ENCODE measurements at places on chromosomes 13 and 19. TPM values are rescaled to one million over a fixed set of nuclear protein-coding genes. Genes with fewer than 3 reads are reported as not detected.
A peak's percentile ranks its signal among the peaks of the same experiment; 100 is the strongest.

CYP2S1 gene
- total RNA-seq, result 0.75 TPM

MEIS3 gene
- total RNA-seq, result 0.34 TPM

SPRY2 gene
- 0.35 TPM for total RNA-seq

MRPL54 gene
- 63.9 TPM for total RNA-seq

ZNF442 gene
- 0.97 TPM for total RNA-seq

ZNF541 gene
- total RNA-seq, result 0.99 TPM

RFX1 gene
- total RNA-seq, result 24.7 TPM

DNA sequence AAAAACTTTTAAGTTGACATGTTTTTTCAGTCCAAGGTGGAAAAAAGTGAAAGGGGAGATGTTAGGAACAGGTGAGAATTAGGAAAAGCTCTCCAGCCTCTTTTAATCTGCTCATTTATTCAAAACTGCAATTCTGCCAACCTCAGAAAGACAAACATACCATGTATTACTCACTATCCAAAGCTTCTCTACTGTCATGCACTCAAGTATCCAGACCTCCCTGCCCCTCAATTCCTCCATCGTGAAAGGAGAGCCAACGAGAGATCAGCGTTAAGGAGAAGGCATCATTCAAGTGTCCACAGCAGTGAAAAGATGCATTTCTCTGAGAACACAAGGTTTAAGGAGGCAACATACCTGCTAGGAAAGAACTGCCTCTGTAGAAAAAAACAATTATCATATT is 24.5 kb downstream of the DIAPH3 start:
- H3K27me3 ChIP-seq, result no peaks in the 10 kb centered on the region
- no peak overlapping the region for H3K27ac ChIP-seq
- no peak for DNase-seq

GRCh38 chr13:96091164-96092117 is 1.5 kb downstream of the HS6ST3 start:
- peak overlapping the region; percentile 39 for H3K4me3 ChIP-seq
- H3K27ac ChIP-seq, result no peak overlapping the region

DNA sequence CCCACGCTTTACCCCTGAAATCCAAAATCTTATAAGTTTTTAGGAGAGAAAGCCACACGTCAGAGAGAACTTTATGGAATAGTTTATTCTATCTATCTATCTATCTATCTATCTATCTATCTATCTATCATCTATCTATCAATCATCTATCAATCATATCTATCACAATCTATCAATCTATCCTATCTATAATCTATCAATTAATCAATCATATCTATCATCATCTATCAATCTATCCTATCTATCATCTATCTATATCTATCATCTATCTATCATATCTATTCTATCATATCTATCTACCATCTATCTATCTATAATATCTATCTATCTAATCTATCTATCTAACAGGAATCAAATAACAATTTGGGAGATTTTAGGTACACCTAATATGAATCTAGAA is 115.1 kb downstream of the FGF9 start:
- no peak overlapping the region for H3K27ac ChIP-seq
- no peaks in the 10 kb centered on the region for H3K27me3 ChIP-seq
- no peaks in the 10 kb centered on the region for H3K4me1 ChIP-seq
- H3K36me3 ChIP-seq, result no peaks in the 10 kb centered on the region
- DNase-seq, result no peak

- no peaks in the 10 kb centered on the region for H3K27me3 ChIP-seq
- H3K27ac ChIP-seq, result peak overlapping the region; percentile 77
- H3K4me1 ChIP-seq, result peaks cover 53% of the 10 kb centered on the region
- no peaks in the 10 kb centered on the region for H3K36me3 ChIP-seq
- no peak for DNase-seq
Observed at GRCh38 chr19:8456064-8456463, 11.3 kb downstream of the HNRNPM start.

DNA sequence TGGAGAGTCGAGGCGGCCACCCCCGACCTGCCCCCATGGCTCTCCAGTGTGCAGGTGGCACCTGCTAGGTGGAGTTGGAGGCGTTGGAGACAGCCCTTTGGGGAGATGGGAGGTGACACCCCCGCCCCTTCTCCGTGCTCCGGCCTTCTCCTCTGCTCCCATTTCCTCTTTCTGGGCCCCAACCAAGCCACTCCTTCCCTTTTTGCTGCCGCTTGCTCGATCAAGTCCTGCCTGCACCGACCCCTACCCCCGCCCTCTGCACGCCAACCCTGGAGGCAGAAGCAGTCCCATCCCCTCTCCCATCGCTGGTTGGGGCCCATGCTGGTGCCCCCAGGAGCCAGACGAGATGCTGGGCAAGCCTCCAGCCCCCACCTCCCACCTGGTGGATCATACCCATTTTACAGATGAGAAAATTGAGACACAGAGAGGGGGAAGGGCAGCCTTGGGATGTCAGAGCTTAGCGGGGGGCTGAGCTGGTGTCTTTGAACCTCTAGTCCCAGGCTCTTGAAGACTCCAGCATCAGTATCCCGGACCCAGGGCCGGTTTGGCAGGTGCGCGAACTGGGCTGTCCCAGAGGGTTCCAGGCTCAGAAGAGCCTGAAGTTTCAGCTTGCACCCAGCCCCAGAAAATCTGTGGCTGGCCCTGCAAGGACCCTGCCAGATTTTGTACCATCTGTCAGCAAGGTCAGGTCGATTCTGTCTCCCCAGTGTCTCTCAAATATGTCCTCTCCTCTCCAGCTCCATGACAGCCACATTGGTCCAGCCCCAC is 10.3 kb downstream of the GNA15 start:
- H3K4me1 ChIP-seq, result peaks cover 22% of the 10 kb centered on the region
- no peaks in the 10 kb centered on the region for H3K27me3 ChIP-seq
- H3K36me3 ChIP-seq, result peaks cover 7% of the 10 kb centered on the region
- DNase-seq, result no peak

DNA sequence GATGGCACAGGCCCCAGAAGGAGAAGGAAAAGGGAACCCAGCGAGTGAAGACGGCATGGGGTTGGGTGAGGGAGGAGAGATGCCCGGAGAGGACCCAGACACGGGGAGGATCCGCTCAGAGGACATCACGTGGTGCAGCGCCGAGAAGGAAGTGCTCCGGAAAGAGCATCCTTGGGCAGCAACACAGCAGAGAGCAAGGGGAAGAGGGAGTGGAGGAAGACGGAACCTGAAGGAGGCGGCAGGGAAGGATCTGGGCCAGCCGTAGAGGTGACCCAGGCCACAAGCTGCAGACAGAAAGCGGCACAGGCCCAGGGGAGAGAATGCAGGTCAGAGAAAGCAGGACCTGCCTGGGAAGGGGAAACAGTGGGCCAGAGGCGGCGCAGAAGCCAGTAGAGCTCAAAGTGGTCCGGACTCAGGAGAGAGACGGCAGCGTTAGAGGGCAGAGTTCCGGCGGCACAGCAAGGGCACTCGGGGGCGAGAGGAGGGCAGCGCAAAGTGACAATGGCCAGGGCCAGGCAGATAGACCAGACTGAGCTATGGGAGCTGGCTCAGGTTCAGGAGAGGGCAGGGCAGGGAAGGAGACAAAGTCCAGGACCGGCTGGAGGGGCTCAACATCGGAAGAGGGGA is 1.1 kb downstream of the PPP1R12C start:
- H3K4me3 ChIP-seq, result peak overlapping the region; percentile 100
- peaks cover 10% of the 10 kb centered on the region for H3K36me3 ChIP-seq
- H3K27ac ChIP-seq, result peak overlapping the region; percentile 98
- no peaks in the 10 kb centered on the region for H3K27me3 ChIP-seq
- DNase-seq, result no peak

DNA sequence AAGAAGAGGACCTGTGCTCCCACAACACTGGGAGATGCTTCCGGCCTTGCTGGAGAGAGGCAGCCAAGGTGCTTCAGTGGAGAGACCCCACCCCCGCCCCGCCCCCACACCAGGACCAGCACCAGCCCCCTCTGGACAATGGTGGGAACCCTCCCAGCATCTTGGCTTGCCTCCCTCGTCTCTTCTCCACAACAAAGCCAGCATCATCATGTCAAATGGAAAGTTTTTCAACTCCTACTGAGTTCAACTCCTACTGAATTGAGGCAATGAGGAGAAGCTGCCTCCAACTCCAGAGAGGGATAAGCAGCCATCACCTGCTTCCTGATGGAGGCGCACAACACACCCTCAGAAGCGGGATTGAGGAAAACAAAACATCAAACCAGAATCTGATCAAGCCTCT is 12.8 kb downstream of the DEDD2 start:
- H3K4me1 ChIP-seq, result peaks cover 74% of the 10 kb centered on the region
- H3K27me3 ChIP-seq, result no peaks in the 10 kb centered on the region

GRCh38 chr19:58406818-58407657 is 1.4 kb upstream of the ZNF584 start:
- peaks cover 3% of the 10 kb centered on the region for H3K36me3 ChIP-seq
- H3K4me3 ChIP-seq, result peak overlapping the region; percentile 96
- H3K27ac ChIP-seq, result peak overlapping the region; percentile 93
- peaks cover 26% of the 10 kb centered on the region for H3K4me1 ChIP-seq
